ENCODE measurements at places on chromosomes 7 and 10.
A peak's percentile ranks its signal among the peaks of the same experiment; 100 is the strongest.

DNA sequence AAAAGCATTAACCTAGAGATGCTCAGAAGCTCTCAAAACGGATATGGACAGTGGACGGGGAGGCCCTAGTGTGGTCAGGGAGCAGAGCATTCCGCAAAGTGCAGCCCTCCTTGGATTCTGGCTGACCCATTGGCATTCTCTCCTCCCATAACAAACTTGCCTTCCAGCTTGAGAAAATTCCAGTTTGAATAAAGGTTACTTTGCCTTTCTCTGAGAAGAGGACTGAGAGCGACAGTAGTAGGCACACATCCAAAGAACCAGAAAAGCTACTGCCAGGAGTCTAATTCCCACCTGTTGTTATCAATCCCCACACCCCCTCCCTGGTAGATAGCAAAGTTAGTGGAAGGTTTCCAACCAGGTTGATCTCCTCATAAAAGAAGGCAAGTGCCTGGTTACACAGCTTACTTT is 84.7 kb upstream of the TRIL start:
- no peak for DNase-seq

DNA sequence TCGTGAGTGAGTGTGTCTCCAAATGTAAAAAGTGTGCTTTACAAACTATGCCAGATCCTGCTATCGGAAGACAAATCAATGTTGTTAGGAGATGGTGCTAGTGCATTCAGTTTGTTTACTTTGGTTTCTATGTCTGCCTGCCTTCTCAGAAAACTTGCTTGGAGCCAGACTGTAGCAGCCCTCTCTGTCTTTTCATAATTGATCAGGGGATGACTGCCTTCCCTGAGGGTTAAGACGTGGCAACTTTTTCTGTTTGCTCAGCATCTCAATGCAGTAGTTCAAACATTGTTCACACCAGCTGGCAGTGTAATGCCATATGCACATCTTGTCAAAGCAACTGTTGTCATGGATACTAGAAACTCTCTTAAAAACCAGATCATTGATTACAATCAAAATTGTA is 118.5 kb downstream of the FOXP2 start:
- DNase-seq, result no peak

DNA sequence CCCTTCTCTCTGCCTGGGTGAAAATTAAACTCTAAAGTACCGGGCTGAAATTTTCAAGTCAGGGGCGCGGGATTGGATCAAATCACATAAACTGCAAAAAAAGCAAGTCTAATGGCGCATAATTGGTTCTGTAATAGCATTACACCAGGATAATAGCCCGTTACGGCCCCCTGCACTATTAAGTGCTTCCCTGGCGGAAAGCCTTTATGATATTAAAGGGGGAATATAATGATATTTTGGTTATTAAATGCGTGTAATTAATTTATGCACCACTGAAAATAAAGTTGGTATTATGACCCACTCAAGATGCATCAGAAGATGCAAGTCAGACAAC is 744 bp upstream of the DRGX start:
- DNase-seq, result no peak

DNA sequence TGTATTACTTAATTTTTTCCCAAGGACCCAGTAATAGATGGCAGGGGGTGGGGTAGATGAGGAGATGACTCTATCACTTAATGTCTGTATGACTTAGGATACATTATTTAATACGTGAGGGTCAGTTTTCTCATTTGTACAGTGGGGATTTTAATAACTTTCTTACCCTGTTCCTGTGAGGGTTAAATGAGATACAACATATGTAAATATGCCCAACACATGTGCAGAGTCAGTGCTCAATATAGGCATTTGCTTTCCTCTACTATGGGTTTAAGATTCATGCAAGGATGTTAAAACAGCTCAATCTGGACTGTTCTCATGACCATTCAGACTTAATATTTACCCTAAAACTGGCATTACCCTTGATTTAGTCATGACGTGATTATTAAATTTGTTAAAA is 31.2 kb downstream of the ST7 start:
- no peak for DNase-seq

- no peak for DNase-seq
Observed at GRCh38 chr10:34959786-34960185, 130.4 kb downstream of the CUL2 start.

DNA sequence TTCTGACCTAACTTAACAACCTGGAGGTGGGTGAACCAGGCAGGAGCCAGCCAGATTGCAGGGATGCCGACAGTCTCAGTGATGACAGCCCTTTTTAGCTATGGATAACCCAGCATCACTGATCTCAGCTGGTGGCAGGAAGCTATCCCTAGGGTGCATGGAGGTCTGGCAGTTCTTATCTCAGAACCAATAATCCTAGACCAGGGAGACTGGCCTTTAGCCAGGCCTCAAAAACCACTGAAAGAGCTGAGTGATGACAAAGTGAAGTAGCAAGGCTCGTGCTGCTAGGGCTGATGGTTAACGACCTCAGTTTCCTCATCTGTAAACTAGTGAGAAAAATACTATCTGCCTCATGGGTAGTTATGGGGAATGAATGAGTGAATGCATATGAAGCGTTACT is 112.5 kb downstream of the RALA start:
- no peak for DNase-seq

GRCh38 chr7:100570954-100571828 is 2.5 kb downstream of the SAP25 start:
- no peak for DNase-seq

GRCh38 chr10:101934686-101935305 is 91.2 kb upstream of the KCNIP2 start:
- peak; percentile 35 for DNase-seq

DNA sequence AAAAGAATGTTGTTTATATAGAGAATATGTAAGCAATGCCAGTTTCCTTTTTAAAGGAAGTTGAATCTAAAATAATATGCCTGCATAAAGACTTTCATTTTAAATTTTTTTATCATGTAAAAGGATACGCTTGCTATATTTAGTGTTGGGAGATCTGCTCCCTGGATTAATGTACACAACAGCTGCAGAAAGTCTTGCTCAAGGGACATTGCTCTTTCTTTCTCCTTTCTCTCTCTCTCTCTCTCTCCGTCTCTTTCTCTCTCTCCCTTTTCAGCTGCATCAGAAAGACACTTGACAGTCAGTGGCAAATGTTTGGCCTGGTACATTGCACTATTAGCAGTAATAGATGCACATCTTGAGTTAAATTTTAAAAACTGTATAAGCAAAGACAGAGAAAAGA is 739 bp downstream of the MYPN start:
- peak; percentile 53 for DNase-seq

GRCh38 chr7:107269790-107270189 is 101.0 kb downstream of the HBP1 start:
- DNase-seq, result no peak

DNA sequence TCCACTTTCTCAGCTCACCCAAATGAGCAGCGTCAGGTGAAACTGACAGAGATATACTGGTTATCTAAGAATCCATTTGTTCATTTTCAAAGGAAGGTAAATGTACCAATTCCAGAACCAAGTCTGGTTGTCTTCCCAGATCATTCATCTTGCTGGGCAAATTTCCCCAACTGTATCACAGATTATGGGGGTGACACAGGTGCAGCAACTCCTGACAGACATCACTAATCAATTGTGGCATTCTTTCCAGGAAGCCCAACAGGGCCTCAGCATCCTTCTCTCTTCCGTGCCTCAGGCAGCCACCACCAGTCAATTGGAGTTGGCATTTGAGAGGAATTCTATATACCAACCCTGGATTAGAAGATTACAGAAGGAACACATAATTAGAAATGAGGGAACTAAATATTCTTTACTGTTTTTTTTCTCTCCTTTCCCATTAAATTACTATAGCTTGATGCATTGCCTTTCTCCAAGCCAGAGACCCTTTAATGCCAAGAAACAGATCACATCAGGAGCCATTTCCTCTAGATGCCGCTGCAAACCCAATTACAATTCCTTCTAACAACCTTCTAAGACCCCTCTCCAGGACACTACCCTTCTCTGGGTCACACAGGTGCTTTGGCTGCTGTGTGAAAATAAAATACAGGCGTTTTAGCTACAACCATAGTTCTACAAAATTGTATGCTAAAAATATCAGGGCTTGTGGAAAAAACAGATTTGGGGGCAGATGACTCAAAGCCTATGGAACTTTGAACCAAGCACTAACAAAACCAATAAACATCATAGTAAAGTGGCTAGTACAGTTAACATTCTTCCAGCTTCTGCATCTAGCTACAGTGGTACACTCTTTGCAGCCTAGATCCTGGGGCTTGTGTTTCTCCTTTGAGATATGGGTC is 291.6 kb downstream of the RNLS start:
- no peak for DNase-seq

GRCh38 chr7:151470711-151471110 is 30.8 kb upstream of the CRYGN start:
- no peak for DNase-seq

GRCh38 chr7:17709127-17709526 is 231.2 kb downstream of the SNX13 start:
- no peak for DNase-seq

DNA sequence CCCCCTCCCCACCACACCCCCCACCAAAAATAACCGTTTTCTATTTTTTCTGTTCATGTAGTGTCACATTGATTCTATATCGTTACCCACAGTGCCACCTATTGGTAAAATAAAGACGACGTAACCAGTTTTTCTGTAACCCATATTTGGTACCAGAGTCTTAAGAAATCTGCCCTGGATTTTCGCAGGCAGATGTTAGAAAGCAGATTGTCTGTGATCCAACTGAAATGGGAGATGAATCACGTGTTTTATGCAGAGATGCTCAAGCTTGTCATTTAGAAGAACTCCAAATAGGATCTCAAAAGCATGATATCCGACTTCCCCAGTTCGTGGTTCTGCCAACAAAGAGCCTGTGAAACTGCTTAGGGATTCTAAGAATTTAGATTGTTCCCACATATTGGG is 261.1 kb upstream of the CSTF2T start:
- DNase-seq, result peak; percentile 93

- DNase-seq, result no peak
Observed at GRCh38 chr7:47288060-47288459, 293.9 kb downstream of the TNS3 start.

- DNase-seq, result no peak
Observed at GRCh38 chr7:101535351-101535751, 93.7 kb downstream of the MYL10 start.

- DNase-seq, result no peak
Observed at GRCh38 chr10:112723876-112724275, 226.2 kb upstream of the TCF7L2 start.

GRCh38 chr7:151384776-151385625 is 24.8 kb downstream of the WDR86 start:
- no peak for DNase-seq

DNA sequence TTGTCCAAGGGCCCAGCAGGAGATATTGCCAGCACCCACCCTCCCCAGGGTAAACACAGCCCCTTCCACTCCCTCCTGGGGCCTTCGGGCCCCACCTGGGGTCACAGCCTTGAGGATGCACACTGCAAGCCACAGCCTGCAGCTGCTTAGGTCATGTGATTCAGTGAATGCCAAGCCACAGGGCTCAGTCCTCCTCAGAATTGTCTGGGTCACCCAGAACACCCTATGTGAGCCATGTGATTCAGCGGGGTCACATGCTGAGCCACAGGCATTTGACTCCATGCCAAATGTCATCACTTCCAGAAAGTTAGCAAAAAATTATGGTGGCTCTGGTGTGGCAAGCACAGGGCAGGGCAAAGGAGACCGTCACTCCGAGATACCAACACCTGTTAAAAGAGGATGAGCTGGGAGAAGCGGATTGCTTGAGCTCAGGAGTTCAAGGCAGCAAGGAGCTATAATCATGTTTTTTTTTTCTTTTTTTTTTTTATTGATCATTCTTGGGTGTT is 17.2 kb upstream of the PSAP start:
- peak; percentile 61 for DNase-seq

- no peak for DNase-seq
Observed at GRCh38 chr10:8616166-8616565, 561.7 kb downstream of the GATA3 start.

- DNase-seq, result no peak
Observed at GRCh38 chr7:131950758-131951157, 394.3 kb upstream of the PODXL start.

GRCh38 chr7:25574828-25575227 is 346.5 kb upstream of the NPVF start:
- no peak for DNase-seq

DNA sequence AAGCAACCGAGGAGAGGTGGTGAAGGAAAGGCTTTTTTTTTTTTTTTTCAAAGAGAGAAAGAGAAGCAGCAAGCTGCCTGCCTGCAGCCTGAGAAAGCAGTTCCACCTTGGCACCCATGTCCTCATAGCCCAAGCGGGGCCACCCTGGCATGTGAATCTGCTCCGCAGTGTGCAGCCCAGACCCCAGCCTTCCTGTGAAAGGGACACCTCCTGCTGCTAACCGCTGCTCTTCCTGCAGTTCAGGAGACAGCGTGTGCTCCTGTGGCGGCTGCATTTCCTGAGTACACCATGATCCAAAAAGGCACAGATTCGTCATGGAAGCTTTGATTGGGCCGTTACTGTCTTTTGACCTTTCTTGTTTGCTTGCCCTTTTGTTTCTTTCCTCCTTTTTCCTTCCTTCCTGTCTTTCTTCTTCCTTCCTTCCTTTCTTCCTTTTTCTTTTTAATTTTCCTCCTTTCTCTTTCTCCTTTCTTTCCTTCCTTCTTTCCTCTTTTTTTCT is 38.1 kb downstream of the IKZF1 start:
- DNase-seq, result no peak

DNA sequence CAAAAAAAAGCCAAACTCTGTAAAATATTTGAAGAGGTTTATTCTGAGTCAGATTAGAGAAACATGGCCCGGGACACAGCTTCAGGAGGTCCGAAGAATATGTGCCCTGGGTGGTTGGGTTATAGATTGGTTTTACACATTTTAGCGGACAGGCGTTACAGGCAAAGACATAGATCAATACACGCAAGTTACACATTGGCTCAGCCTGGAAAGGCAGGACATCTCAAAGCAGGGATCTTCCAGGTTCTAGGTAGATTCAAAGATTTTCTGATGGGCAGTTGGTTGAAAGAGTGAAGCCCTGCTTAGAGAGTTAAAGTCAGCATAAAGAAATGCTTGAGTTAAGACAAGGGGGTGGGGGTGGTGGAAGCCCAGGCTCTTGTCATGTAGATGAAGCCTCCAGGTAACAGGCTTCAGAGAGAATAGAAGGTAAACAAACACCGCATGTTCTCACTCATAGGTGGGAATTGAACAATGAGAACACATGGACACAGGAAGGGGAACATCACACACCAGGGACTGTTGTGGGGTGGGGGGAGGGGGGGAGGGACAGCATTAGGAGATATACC is 464.3 kb upstream of the ADARB2 start:
- no peak for DNase-seq

GRCh38 chr10:77236700-77237099 is 400.9 kb downstream of the KCNMA1 start:
- DNase-seq, result peak; percentile 44

DNA sequence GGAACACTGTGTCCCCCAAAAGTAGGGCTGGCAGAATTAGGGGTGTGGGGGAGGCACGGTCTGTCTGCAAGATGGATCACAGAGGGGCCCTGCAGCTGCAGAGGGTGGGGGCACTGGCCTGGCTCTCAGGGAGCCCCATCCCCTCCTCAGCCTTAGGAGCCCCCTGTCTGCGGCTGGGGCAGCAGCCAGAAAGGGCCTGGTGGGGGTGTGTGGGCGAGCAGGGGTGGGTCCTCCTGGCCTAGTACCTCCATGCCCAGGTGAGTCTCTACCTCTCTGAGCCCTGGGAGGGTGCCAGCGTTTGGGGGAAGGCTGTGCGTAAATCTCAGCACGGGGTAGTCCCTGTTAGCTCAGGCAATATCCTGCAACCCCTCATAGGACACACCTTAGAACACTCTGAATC is 280.5 kb upstream of the PPP2R2D start:
- no peak for DNase-seq

GRCh38 chr10:3074145-3074665 is 6.9 kb downstream of the PFKP start:
- no peak for DNase-seq

GRCh38 chr10:14556285-14556956 is 218.3 kb downstream of the FAM107B start:
- no peak for DNase-seq
